CD4-positive, alpha-beta T cell treated with Interferon gamma for 1 hour (primary cell): ENCODE measurements at places on chromosomes 2 and 18.

- DNase-seq, result no peak
Measured at GRCh38 chr2:201698588-201699226, at the start of gene MPP4. Gene MPP4 (minus strand): TSS chr2:201698644. CDS start chr2:201693954, 4,690 bp downstream.

- no peak for DNase-seq
Measured at GRCh38 chr2:27702302-27702701, 38.6 kb downstream of the SLC4A1AP start.

DNA sequence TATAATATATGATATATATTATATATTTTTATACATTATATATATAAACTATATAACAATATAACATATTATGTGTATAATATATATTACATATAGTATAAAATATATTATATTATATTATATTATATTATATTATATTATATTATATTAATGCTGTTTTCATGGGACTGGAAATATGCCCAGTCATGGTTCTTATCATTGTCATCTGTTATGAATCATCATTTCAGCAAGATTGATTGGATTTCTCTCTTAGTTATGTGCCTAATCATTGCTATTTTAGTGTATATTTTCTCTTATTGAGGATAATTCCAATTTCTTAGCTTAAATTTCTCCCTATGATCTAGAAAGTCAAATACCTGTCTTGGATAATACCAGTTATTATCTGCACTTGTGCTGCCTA is 617.8 kb downstream of the TRIB2 start:
- DNase-seq, result no peak

- no peak for DNase-seq
Measured at GRCh38 chr18:4024702-4025101, 430.4 kb downstream of the DLGAP1 start.

DNA sequence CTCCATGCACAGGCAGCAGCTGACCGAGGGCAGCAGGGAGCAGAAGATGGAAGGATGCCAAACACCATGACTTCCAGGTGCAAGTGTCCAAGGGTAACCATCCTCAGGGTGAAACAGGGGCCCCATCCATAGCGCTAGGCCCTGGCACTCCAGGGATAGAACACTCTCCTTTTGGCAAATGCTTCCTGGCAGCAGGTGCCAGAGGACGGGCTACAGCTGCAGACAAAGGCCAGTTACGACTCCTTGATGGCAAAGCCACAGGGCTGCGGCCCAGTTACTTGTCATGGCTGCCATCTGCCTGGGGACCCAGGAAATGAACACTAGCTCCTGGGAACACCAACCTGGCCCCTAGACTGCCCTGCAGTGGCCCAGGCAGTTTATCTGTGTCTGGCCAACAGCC is 178.8 kb downstream of the TMEM163 start:
- no peak for DNase-seq

DNA sequence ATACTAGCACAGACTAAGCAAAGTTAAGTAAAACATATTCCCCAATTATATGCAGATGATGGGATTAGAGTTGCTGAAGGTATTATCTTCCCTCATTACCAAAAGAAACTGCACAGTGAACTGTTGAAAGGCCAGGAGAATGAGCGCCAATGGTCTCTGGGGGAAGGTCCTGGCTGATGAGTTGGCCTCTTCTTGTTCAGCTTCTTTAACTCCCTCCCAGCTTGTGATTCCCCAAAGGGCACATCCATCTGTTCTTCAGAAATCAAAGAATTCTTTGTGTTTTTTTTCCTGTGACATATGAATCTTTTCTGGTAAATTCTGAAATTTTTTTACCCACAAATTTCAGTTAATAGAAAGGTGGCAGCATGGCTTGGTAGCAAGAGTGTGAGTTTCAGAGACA is 667.6 kb downstream of the CNTNAP5 start:
- DNase-seq, result no peak

GRCh38 chr2:232588680-232589585 is 38.4 kb downstream of the EIF4E2 start:
- DNase-seq, result no peak

DNA sequence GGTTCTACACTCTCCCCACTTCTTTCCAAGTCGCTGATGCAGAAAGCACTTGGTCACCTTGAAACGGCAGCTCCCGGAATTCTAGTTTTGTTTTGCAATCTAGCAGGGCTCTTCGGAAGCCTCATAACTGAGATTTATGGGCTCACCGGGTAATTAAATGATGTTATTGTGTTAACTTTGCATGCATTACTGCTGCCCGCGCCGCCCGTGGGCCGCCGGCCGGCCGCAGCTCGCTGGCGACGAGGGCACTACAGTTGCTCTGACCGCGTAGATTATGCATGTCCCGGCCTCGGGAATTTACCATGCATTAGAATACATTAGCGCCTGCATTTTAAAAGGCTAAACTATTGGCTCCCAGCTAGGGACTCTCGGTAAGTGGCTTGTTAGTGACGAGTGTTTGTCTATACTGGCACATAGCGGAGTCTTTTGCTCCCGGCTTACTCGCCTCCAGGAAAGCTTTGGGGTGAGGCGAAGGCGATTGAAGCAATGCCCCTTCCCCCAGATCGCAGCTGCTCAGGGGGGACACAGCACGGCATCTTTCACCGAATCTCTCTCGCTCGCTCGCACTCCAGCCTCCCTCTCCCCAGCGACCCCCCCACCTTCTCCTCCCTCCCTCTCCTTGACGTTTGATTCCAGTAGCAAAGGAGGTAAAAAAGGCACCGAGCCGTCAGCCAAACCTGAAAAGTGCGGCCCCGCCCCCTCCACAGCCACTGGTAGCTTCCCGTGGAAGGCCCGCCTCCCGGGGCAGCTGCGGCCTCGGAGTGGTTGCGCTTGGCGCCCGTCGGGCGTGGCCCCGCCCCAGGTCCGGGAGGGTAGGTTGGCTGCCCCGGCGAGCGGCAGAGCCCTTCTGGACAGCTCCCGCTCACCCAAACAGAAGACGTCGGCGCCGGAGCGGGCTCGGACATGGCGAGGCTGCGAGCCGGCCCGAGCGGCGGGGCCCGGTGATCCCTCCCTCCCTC is at the start of gene ONECUT2:
ONECUT2 (plus strand) TSS at position 839 of the 959 bp plus-strand sequence. CDS start 343 bp downstream, outside the sequence.
- DNase-seq, result peak; percentile 64

DNA sequence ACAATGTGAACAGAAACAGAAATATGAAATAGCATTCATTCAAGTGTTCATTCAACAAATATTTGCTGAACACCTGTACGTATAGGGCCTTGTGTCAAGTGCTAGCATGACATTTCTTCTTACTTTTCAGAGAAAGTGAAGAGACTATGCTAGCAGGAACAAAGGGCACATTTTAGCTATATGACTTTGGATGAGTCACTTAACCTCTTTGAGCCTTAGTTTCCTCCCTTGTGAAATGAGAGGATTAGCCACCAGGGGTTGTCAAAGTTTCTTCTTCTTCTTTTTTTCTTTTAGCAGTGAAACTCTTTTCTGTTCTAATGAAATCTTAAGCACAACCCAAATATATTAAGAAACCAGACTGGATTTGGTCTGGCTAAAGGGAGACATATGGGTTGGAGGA is 53.1 kb downstream of the FIGN start:
- no peak for DNase-seq

DNA sequence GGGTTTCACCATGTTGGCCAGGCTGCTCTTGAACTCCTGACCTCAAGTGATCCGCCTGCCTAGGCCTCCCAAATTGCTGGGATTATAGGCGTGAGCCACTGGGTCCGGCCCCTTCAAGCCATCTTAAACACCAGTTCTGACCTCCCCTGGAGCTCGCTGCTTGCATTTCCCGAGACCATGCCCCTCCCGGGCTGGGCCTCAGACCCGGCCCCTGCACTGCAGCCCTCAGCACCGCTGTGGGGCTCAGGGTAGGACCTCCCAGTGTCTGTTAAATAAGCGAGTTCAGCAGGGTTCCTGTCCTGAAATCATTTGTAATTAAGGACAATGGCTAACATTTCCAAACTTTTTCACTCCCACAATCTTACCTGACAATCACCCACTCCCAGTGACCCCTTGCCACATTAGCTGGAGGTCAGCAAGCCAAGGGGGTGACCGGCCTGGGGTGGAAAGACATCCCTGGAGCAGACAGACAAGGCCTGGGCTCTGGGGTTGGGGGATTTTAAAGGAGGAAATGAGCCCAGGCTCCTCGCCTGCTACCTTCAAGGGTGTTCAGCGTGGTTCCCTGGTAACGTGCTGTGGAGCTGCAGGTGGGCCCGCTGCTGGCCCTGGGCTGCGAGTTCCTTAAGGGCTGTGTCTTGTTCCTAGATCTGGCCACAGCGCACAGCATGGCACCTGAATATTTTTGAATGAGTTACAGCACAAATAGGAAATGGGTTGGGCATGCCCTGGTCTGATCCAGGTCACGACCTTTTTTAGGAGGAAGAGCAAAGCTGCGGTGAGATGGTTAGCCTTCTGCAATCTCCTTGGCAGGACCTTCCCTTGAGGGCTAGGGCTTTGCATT is 15.1 kb downstream of the CYS1 start:
- DNase-seq, result no peak

DNA sequence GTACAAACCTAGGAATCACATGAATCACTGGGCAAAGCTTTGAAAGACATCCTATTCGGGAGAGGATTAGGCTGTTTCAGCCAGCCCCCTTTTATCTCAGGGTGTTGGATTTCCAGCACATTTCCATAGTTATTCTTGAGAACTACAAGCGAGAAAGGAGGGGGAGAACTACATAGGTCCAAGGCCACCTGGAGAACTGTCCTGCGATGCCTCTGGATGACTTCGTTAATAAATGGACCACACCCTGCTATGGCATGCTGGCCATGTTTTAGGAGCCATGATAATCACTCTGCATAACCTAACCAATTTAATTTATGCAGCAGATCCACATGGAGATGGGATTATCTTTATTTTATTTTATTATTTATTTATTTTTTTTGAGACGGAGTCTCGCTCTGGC is 29.9 kb downstream of the RHBDD1 start:
- DNase-seq, result no peak

DNA sequence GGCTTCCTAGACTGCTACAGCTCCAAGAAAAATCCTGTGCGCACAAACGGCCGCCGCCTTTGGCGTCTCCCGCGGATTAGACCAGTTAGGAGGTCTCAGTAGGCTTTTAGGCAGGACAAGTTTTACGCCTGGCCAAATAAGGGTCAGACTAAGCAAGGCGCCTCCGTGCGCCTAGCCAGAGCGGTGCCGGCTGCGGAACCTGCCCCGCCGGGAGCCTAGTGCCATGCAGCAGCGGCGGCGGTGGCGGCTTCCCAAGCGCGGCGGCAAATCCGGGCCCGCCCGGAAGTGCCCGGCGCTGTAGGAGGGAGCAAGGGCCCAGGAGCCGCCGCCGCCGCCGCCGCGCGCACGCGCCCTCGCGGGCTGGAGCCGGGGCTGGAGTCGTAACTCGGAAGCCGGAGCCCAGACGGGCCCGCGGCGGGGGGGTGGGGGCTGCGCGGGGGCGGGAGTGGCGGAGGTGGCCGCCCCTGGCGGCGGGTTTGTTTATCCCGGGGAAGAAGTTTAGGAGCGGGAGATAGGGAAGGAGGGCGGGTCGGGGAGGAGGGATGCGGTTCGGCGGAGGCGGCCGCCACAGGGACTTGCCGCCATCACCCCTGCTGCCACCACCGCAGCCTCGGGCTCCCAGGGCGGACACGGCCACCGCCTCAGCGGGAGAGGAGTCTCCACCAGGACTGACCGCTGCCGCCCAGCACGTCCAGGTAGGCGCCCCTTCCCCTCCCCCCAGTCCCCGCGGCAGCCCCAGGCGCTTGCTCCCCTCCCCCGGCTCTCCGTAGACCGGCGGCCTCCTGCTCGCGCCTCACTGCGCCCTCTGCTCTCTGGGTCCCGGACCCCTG is at the start of gene SPOPL:
SPOPL (plus strand) TSS at position 346 of the 830 bp plus-strand sequence. CDS start 48,447 bp downstream, outside the sequence.
- peak; percentile 86 for DNase-seq

DNA sequence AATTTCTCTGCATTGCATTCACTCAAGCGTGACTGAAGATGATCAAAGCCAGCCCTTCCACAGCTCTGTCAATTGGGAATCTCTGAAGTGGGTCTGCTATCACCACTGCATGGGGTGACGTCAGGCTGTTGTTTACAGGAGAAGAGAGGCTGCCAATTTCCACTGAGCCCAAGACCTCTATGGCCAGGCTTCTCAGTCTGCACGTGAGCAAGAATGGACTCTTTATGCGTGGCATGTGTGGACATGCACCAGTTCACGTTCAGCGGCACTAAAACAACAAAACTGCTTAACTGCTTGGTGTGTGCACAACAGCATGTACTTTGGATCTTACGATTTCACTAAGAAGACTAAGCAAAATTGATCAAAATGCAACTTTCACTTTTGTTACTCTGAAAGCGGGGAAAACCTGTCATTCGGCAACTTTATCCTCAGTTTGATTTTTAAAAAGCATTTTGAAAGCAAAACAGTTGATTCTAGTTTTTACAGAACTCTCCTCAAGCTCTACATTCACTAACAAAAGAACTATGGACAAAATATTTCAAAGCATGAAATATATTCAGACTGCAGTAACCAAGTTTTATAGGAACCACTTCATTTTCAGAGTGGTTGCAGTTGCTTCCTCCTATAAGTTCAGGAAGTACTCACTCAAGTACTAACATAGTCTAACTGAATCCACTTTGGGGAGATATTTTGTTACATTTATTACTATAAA is 77.0 kb upstream of the SERTAD2 start:
- DNase-seq, result peak; percentile 48

DNA sequence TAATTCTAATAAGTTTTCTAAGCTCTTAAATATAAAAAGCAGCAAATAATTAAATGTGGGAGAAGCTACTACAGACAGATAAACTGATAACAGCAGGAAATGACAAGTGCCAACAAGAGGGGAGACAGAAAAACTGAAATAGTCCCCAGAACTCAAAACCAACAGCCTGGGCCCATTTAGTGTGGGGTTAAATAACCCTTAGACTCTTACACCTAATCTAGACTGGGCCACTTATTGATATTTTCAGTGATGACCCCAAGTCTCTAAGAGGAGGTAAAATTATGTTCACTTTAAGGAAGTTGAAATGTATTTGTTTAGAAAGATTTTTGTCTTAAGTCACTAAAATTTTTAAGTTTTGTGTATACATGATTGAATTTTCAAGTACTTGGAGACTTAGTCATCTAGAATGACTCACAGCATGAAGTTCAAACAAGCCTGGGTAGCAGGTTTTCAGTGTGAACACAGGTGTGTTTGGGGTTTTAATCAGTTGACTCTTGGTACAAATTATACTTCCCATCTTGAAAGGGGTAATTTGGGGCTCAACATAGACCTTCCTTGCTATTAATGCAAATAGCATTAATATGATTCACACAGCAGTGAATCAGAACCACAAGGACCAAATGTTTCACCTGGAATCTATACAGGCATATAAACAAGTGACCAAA is 54.9 kb upstream of the MYO3B start:
- no peak for DNase-seq

- DNase-seq, result no peak
Measured at GRCh38 chr2:42758751-42759150, 5.2 kb downstream of the OXER1 start.

GRCh38 chr2:232626584-232626983 is 6.8 kb upstream of the EFHD1 start:
- DNase-seq, result no peak

- DNase-seq, result no peak
Measured at GRCh38 chr18:3058328-3059191, 45.6 kb upstream of the LPIN2 start.

DNA sequence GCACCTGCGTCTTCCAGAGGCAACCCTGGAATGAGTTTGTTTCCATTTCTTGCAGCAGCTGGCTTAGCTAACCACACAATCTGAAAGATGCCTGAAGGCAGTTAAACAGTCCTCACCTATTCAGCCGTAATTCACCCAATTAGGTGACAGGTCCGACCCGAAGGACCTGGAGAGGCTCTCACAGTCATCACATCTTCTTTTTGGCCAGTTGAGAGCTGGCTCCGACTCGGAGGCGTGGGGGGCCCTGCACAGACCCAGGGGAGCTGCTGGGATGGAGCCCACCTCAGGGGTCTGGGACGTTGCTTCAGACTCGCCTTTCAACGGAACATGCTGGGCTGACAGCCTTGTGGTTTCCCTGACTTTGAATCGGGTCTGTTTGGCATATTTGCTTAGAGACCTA is 187.3 kb downstream of the RTP5 start:
- DNase-seq, result no peak

GRCh38 chr2:219002395-219003266 is 9.4 kb upstream of the CRYBA2 start:
- DNase-seq, result no peak
